ENCODE measurements at places on chromosomes 5 and 9.

DNA sequence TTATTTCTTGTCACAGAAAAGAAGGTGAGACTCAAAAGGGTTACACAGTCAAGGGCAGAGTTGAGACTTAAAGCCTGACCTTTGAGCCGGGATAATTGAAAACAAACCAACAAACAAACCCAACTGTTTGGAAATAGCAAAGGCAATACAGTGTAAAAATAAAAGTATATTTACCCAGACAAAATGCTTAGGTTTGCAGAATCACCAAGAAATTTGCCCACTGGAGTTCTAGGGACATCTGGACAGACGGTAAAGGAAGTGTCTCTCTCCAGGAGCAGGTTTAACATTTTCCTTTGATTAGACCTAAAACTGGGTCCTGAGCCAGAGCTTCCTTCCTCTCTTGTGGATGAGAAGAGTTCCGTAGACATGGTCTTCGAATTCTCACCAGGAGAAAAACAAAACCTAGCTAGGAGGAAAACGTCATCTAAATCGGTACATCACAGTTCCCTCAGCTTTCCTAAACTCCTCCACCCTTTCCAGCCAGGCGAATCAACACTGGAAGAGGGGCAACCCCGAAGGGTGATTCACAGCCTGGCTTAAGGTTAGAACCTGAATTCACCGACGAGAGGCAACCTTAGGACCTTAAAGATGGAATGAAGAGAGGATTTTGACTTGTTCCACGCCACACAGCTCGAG is 673 bp downstream of the CDC25C start:
- DNase-seq, result no peak

- no peak for DNase-seq
Measured at GRCh38 chr9:92349771-92350739, 24.3 kb downstream of the CENPP start.

DNA sequence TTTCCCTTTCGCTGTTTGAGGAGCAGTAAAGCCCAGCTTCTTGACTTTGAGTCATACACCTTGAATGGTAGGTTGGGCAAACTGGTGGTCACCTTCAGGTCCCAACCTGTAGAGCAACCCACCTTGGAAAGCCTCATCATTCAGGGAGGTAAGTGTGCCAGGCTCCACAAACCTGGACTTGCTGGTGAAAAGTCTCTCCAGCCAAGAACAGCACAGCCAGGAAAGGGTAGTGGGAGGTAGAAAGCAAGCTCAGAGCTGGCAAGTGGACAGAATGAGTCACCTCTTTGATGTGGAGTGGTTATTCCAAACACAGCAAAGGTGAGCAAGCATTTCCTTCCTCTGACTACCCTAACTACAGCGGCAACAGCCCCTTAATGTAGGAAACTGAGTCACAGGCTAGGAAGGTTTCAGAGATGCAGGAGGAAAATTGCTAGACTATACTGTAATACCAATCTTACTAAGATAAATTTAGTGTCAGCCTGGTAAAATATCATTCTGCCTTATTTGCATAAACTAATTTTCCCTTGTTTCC is 117.5 kb upstream of the MTAP start:
- DNase-seq, result no peak

DNA sequence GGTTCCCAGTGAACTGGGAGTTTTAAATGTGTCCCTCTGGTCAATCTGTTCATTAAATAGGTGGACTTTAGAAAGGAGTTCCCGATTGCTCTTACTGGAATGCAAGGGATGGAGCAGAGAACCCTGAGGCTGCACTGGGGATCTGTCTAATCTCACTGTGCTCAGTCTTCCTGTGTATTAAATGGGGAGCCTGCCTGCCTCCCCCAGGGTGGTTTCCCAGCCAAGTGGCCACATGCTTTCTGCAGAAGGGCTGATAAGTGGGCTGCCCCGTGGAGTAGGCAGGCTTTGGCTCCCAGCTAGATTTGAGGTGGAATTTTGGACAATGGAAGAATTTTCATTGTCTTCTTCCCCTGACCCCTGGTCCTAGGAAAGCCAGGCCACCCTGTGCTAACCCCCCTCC is 14.0 kb upstream of the PHYHD1 start:
- DNase-seq, result no peak

DNA sequence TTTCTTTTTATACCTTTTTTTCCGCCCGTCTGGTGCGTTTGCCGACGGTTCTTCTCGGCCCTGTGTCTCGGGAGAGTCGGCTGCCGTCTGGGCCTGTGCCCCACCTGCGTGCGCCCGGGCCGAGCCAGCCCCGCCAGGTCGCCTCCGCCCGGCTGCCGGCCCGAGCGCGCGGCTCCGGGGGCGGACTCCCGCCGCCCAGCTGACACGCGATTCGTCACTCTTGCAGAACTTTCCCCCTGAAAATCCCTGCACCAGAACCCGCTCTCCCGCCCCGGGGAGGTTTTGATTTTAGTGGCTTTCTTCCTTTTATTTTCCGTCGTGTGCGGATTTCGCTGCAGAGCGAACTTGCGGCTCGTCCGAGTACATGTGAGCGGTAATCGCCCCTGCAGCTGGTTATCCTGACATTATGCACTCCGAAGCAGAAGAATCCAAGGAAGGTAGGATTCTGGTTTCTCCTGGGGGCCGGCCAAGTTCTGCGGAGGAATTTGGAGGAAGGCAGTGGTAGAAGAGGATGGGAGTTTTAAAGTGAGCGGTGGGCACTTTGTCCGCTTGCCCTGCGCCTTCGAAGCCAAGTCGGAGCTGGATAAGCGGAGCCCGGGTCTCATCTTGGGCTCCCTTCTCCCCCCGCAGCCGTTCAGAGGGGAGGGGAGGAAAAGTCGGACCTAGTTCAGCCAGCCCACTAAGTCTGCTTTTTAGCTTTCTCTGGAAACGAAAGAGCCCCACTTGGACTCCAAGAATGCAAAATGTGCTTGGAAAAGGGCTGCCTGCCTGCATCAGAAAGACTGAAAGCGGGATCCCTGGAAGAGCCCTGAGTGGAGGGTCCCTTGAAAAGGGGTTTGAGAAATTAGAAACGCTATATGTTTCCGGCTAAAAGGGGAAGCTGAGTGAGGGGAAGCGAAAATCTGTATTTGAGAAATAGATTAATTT is at the start of gene TNFAIP8:
TSS of gene TNFAIP8 (plus strand) at position 335 of the 927 bp plus-strand sequence. CDS start at position 407, 72 bp downstream.
- DNase-seq, result no peak

DNA sequence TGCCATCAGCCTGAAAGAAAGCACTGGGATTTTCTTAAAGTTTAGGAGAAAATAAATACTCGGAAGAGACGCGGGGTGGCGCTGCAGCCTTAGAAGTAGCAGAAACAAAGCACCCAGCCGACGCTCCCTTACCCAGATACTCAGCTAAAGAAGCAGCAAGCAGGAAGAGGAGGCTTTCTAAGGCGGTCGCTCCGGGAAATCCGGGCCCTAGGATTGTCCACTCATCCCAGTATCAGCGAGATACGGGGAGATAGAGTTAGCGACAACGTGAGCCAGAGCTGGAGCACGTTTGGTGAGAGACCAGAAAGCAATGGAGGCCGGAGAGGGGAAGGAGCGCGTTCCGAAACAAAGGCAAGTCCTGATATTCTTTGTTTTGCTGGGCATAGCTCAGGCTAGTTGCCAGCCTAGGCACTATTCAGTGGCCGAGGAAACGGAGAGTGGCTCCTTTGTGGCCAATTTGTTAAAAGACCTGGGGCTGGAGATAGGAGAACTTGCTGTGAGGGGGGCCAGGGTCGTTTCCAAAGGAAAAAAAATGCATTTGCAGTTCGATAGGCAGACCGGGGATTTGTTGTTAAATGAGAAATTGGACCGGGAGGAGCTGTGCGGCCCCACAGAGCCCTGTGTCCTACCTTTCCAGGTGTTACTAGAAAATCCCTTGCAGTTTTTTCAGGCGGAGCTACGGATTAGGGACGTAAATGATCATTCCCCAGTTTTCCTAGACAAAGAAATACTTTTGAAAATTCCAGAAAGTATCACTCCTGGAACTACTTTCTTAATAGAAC is at the start of gene PCDHB2:
TSS of gene PCDHB2 (plus strand) at position 135 of the 782 bp plus-strand sequence. CDS start at position 311, 176 bp downstream.
- DNase-seq, result peak; percentile 42

GRCh38 chr5:59833448-59833847 is 60.1 kb downstream of the PDE4D start:
- no peak for DNase-seq

DNA sequence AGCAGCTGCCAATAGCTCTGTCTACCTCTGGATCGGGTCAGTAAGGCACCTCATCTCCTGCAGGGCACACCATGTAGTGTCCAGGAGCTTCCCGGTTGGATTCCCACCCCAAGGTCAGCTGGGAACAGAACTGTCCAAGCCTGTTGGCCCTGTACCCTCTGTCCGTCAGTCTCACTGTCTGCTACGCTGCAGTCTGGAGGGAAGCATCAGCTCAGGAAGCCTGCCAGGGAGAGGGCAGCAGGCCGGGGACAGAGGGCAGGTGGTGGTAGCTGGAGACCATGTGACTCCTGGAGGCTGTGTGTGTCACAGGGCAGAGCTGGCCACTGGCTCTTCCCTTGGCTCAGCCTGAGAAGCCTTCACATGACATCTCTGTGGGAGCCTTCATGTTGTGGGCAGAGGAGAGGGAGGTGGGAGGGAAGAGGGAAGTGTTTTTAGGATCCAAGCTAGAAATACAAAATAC is 134.5 kb downstream of the SEC61B start:
- DNase-seq, result no peak

DNA sequence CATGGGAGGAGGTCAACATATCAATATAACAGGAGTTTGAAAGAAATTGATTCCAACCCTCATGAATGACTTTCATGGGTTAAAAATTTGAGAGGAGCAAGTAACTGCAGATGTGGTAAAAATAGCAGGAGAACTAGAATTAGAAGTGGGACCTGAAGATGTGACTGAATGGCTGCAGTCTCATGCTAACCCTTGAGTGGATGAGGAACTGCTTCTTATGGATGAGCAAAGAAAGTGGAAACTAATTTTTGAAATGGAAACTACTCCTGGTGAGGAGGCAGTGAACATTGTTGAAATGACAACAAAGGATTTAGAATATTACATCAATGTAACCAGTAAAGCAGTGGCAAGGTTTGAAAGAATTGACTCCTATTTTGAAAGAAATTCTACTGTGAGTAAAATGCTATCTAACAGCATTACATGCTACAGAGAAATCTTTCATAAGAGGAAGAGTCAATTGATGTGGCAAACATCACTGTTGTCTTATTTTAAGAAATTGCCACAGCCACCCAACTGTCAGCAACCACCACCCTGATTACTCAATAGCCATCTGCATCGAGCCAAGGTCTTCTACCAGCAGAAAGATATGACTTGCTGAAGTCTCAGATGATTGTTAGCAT is 1683.2 kb downstream of the MAT2B start:
- DNase-seq, result no peak

DNA sequence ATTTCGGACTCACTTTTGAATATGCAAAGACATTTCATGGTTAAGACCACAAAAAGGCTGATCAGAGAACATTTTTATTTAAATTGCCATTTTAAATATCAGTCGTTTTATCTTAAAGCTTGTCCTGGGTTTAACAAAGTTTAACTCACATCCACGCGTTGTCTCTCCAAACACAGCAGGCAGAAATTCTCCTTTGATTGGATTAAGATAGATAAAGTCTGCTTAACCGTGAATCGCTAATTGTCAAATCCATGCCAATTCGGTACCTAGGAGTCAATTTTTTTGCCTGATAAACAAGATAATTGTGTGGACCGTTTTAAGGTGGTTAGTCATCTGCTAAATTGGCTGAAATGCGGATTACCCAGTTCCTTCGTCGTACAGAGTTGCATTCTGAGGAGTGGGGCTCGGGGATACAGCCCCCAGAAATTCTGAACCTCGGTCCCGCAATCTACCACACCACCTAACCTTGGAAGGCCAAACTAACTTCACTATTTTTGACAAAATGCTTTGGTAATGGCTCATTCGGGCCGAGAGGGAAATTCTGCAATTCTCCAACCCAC is 665 bp upstream of the BTF3 start:
- no peak for DNase-seq

DNA sequence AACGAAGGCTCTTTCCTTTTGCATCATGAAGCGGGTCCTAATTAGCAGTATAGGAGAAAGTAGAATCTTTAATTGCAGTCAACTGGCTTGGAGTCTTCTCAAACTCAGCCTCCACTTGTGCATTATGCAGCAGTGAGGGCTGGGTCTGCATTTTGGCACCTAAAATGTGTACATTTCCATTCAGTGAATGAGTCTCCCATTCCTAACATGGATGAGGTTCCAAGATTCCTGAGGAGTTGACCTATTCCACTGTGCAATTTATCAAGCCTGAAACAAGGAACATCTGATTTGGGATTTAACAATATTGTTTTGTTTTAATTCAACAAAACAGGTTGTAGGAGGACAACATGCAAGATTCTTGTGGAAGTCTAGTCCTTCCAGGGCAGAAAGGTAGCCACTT is 171.8 kb upstream of the S1PR3 start:
- DNase-seq, result no peak

DNA sequence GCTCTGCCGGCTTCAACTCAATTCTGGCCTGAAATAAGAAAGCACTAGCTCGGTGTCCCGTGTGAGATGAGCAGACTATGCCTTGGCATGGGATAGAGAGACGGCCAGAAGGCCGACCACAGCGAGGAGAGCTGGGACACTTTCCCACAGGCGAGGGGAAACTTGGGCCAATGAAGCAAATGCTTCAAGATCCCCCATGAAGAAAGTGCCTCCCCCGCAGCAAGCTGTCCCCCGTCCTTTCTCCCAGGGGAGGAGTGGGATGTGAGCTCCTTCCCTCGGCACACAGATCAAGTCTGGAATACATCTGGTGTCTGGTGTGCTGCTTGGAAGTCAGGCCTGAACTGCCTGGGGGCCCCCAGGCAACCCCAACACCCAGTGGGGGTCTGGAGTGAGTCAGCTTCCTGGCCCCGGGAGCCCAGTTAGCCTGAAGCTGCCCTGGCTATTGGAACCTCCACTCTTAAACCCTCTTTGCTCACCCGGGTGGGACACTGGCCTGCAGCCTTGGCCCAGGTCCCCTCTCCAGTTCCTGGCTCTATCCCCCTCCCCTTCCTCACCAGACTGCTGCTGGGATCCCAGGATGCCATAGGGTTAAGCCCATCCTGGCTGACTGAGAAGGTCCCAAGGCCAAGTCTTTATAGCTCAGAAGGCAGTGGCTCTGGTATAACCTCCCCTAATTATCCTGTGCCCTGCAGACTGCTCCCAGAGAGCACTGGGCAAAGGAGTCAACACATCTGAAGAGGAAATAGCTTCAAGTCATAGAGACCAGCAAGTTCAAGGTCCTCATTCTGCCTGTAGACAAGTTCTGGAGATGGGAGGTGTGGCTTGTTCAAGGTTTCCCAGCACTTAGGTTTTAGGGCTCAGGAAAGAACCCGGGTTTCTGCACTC is 205.3 kb downstream of the TTLL11 start:
- DNase-seq, result no peak

DNA sequence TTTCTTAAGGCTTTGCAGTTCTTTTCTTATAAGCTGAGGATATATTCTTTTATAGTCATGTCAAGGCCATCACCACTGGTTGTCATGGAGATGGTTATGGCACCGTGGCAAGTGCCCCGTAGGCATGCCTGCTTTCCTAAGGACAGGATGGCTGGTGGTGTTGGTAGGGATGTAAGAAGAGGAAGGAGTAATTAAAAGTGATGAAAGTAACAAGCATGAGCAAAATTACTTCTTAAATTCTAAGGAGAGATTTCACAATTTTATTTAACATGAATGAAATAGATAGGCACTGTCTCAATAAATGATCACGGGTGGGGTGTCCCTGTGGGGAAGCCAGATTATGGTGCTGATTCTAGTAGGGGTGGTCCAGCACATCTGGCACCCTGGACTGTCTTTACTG is 290.2 kb upstream of the KLF4 start:
- no peak for DNase-seq

GRCh38 chr5:139486201-139486600 is 3.6 kb upstream of the STING1 start:
- no peak for DNase-seq
